Midbrain (tissue), 1 donor: ENCODE measurements at places on chromosomes 5 and 9.

DNA sequence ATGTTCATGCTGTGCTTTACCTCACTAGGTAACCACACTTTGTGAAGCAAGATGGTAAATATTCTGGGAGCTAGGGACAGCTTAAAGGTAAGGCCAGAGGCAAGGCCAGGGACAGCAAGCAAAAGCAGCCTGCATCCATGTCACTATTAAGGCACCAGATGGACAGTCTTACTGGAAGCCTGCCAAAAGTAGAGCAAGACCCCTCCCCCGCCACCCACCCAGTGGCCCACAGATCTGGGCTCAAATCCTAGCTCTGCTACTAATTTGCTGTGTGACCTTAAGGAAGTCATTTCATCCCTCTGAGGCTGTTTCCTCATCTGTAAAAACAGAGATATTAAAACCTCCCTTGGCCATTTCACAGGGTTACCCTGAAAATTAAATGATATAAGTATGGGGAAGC lies 13.2 kb upstream of the ERMP1 start:
- no peak for DNase-seq

DNA sequence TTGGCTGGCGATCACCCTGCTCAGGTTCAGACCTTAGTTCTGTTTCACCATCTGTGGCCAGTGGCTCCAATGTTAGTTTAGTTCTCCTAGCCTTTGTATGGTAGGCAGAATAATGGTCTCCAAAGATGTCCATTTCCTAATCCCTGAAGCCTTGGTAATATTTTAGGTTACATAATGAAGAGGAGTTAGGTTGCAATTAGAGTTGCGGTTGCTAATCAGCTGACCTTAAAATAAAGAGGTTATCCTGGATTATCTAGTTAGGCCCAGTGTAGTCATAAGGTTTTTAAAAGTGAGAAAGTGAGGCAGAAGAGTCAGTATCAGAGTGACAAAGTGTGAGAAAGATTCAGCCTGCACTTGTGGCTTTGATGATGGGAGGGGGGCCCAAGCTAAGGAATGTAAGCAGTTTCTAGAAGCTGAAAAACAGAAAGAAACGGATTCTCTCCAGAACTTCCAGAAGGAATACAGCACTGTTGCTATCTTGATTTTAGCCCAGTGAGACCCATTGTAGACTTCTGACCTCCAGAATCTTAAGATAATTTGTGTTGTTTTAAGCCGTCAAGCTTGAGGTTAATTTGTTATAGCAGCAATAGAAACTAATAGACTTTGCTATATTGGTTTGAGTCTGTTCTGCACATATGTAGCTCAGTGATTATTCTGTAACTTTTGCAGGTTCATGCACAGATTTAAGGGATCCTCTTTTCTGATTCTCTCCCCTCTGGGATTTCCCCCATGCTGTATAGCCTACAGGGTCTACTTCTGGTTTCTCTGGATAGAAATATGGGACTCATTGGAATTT lies 21.6 kb downstream of the LNPEP start:
- no peak for DNase-seq

DNA sequence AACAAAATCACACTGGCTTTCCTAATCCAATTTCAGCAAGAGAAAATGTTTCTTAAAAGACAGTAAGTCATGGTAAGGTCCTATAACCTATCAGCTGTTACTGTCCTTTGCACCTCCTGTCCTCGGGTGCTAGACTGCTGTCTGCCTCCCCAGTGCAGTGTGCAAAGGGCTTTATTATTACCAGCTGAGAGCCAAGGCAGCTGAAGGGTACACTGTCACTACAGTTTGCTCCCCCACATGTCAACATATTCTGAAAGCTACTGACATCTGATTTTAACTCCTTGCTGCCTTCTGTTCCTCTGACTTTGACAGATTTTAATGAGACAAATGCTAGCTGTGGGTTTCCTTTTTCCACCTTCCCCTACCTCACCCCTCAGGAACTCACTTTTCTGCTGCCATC lies 389.4 kb upstream of the SLC24A2 start:
- DNase-seq, result no peak

DNA sequence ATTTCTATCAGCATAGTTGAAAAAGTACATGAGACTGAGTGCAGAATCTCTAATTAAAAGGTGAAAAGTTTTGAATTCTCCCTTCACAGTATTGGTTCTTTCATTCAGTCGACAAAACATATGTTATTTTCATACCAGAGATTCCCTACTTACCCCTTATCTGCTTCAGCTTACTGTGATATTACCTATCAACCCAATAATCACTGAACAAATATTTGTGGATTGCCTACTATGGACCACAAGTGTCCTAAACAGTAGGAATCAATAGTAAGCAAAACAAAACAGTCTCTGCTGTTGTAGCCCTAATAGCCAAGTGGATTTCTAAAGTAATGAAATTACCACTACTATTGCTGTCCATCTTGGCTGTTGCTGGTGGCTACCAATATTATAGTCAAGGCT lies 11.5 kb downstream of the CCDC152 start:
- no peak for DNase-seq

GRCh38 chr9:18492612-18493011 lies 18.7 kb downstream of the ADAMTSL1 start:
- DNase-seq, result no peak

DNA sequence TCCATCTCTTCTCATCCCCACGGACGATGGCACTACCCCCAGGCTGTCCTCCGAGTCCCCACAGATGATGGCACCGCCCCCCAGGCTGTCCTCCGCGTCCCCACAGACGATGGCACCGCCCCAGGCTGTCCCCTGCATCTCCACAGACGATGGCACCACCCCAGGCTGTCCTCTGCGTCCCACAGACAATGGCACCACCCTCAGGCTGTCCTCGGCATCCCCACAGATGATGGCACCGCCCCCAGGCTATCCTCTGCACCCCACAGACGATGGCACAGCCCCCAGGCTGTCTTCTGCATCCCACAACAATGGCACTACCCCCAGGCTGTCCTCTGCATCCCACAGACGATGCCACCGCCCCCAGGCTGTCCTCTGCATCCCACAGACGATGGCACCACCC lies 57.4 kb upstream of the PTCH1 start:
- peak; percentile 6 for DNase-seq

- DNase-seq, result no peak
Measured at GRCh38 chr5:151868451-151868850, 56.2 kb downstream of the GLRA1 start.

GRCh38 chr9:127518091-127518856 lies 67.0 kb downstream of the LRSAM1 start:
- no peak for DNase-seq

DNA sequence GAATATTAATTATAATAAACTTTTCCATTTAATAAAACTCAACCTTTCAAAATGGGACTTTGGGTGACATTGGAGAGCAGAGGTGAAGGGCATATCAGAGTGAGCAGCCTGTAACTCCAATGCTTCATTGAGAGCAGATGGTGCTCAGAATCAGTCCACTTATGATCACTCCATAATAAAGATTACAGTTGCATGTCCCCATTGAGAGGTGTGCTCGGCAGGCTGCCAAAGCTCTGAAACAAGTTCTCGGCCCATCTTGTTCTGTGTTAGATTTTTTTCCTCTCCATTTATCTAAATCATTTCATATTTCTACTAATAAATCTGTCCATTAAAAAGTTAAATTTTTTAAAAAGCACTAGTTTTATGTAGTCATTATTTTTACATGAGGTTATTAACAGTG lies 1786.4 kb upstream of the WWC1 start:
- no peak for DNase-seq

DNA sequence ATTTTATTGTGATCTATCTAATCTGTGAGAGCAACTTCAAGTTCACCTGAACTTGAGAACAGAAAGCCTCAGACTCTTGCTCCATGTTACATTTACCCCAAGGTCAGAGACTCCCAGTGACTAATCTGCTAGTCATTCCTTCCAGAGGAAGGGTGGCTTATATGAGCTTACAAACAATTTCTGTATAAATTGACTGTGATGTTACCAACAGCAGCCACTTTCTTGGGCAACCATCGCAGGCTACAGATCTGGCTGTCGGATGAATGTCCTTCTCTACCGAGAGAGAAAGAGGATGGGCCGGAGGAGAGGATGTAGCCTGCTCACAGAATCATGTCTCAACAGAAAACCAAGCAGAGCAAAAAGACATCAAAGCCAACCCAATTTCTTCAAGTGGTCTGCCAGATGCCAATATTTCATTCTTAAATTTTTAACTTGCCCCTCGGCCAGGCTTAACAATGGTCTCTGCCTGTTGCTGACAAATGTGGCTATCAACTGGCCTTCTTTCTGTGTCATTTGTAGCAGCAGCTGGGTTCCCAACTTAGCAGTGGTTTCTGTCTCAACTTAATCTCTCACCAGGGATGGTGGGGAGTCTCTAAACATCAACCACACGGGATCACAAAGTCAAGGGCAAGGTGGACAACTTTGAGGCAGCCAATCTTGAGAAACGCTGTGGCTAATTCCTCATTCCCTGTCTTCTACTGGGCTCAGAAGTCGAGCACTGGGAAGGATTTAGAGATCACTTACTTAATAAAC lies 81.3 kb downstream of the RAPGEF1 start:
- DNase-seq, result no peak

- no peak for DNase-seq
Measured at GRCh38 chr9:120299785-120300184, 280.2 kb downstream of the CDK5RAP2 start.
